COR-L47 (cell line): ENCODE measurements at places on chromosomes 4 and X.

DNA sequence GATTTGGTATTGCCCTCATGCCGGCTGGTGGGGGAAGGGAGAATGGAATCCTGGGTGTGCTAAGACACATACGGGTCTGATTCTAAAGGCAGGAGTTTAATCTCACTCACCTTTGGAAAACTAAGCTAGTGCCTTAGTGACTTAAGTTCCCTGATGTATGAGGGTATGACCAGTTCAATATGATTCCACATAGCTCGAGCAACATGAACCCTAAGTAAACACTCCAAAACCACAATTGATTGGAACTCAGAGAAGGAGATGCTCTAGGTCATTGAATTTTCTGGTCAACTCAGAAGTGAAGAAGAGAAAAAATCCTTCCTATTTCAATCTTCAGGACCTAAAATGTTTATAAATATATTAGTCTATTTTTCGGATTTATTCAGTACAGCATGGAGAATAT, 420.1 kb upstream of the INTU start:
- no peak for DNase-seq

DNA sequence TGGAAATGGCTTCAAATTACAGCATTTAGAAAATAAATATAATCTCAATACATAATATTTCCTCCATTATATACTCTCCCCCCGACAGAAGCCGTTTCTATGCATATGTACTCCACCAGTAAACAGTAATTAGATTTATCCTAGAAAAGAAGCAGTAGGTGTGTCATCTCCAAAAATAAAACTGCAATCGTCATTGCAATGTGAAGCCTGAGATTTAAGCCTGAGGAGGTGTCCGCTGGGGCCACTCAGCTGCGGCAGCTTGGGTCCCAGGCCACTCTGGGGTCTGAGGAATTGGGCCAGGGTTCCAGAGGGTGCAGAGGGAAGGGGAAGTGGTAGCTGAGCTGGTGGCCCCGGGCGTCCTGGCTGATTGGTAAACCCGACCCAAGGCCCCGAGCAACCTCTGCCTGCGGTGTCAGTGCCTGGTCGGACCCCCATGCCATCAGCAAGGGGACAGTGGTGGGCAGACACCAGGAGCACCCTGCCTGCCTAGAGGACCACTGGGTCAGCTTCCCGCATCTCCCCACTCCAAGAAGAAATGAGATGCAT, 7.8 kb upstream of the MXD4 start:
- DNase-seq, result no peak

DNA sequence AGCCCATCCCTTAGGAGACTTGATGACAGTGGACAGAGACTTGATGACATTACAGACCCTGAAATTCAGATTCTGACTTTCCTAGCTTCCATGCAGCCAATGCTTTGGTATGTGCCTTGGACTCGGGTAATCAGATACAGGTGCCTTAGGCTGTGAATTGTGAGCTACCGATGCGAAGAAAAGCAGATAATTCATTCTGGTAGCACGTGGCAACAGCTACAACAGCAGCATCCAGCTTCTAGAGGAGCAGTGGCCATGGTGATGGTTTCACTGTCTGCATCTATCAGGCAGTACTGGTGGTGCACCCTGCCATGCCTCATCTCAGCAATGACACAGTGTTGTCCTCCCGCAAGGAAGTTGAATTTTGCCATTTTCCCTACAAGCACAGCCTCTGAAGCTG, 126.9 kb upstream of the TAPT1 start:
- no peak for DNase-seq

- no peak for DNase-seq
Measured at GRCh38 chrX:17295791-17296190, 79.2 kb upstream of the NHS start.

- DNase-seq, result no peak
Measured at GRCh38 chrX:38861489-38861888, 60.2 kb downstream of the MID1IP1 start.

- DNase-seq, result no peak
Measured at GRCh38 chr4:16627999-16628398, 270.4 kb downstream of the LDB2 start.

- no peak for DNase-seq
Measured at GRCh38 chr4:115749404-115749803, 636.0 kb upstream of the NDST4 start.

- no peak for DNase-seq
Measured at GRCh38 chrX:123087326-123087725, 96.8 kb upstream of the GRIA3 start.

DNA sequence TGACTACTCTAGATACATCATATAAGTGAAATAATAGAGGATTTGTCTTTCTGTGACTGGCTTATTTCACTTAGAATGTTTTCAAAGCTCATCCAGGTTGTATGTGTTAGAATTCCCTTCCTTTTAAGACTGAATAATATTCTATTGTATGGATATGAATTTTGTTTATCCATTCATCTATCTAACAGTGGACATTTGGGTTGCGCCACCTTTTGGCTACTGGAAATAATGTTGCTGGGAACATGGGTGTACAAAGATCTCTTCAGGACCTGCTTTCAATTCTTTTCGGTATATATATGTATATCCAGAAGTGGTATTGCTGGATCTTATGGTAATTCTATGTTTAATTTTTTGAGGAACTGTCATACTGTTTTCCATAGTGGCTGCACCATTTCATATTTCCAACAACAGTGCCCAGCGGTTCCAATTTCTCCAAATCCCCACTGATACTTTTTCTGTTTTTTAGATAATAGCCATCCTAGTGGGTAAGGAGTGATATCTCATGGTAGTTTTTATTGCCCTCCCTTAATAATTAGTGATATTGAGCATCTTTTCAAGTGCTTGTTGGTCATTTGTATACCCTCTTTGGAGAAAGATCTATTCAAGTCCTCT, 3.4 kb upstream of the SCD5 start:
- no peak for DNase-seq

DNA sequence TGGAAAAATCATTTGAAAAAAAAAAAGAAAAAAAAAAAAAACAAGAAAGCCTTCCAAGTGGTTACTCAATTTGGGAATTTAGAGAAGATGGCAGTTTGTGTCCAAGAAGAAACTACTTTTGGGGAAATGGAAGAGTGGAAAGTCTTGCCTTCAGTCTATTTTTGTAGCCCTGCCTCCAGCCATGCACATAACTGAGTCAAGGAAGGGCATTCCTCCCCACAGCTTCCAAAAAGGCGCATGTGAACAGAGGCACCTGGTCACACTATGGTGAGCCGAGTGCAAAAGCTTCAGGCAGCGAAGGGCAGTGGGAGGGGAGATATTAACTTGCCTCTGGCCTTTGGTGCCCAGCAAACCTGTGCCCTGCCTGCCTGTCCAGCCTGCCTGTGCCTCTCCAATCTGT, 163.7 kb downstream of the SMIM20 start:
- DNase-seq, result no peak

DNA sequence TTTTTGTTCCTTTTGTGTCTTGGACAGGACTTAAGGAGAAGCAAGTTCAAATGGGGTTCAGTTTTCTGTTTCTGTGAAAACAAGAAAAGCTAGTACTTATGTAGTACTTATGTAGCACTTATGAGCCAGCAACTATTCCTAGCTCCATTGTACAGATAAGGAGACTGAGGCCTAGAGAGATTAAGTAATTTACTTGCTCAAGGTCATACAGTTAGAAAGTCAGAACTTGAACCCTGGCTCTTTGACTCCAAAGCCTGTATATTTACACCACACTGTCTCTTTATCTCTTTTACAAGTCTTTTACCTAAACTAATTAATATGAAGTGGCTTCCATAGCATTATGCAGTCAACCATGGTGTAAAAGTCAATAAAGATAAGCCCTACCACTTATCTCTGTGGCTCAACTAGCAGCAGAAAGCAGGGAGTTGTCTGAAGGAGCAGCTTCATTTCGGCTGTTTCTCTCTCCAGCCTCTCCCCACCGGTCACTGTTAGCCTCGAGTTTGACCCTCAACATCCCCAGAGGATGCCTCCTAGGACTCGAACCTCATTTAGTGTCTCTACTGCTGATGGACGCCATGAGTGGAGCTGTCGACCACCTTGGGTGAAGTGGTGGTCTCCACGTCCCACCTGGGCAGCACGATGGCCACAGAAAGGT, 209.9 kb downstream of the SHROOM3 start:
- no peak for DNase-seq
